ENCODE measurements at places on chromosomes 11 and 22. TPM values are rescaled to one million over a fixed set of nuclear protein-coding genes. Genes with fewer than 3 reads are reported as not detected.

DNA sequence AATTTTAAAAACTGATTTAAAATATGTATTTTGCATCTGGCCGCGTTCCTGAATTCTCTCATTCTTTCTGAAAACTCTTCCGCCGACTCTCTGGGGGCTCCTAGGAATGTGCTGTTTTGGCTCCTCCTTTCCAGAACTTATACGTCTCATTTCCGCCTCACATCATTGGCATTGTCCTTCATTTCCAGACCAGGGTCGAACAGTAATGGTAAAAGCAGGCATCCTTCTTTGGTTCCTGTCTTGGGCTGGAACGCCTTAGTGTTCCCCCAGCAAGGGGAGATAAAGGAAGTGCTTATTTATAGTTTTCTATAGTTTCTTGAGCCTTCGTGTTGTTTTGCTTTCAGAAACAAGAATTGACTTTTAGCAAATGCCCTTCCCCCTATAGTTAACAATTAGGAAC is 10.9 kb upstream of the TNNT3 start:
- peak; percentile 77 for DNase-seq

DNA sequence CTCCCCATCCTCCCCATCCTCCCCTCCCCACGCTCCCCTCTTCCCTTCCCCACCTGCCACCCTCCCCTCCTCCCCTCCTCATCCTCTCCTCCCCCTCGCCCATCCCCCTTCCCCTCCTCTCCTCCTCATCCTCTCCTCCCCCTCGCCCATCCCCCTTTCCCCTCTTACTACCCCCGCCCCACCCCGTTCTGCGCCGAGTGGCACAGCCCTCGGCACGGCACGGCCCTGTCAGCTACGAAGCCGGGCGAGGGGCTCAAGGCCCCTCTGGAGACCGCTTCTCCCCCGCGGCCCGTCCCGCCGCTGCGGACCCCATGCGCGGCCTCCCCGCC is 449.9 kb downstream of the OPCML start:
- DNase-seq = no peak

DNA sequence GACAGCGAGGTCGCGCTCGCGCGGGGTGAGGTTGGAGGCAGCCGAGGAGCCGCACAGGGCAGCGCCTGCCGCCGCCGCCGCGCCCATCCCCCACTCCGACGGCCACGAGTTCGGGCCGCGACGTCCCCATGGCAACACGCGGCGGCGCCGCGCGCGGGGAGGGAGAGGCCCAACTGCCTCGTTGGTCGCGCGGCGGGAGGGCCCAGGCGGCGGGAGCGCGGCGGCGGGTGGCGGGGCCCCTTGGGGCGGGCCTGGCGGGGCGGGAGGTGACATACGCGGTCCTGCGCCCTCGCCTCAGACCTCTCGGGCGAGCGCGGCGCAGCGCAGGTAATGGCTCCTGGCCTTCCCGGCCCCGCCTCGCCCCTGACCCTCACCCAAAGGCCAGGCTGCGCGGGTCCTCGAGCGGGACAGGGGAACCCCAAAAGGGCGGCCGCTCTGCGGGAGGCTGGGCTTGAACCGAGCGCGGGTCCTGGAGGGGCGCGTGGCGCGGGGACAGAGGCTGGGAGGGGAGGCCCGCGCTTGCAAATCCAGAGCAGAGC is at the start of gene DEUP1:
Gene DEUP1, plus strand, starts transcription at position 297 of the 539 bp plus-strand sequence. CDS start 1,518 bp downstream, outside the sequence.
- peak; percentile 66 for DNase-seq

DNA sequence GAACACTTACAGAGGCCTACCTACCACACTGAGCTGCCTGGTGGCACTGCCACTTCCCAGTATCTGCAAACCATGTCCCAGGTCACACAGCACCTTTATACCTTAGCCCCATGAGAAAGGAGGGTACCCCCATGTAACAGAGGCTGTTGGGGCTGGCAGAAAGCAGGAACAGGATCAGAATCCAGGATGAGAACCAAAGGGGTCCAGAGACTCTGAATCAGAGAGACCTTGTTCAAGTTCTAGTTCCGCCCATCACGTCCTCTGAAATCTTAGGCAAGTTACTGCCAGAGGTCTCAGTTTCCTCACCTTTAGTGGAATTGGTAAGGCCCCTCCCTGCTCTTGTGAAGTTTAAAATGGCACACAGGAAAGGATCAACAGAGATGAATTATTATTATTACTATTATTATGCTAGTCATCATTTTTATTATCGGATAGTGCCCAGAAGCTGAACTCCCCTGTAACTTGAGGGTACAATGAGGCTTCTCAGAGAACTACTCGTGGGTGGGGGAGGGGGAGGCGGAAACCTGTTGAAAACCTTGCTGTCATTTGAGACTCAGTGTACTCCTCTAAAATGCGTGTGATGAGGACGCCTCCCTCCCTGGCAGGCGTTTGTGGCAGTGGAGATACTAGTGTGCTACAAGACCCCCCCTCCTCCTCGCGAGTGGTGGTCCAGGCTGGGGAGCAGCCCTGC is 9.3 kb downstream of the SELENOM start:
- DNase-seq = no peak

DNA sequence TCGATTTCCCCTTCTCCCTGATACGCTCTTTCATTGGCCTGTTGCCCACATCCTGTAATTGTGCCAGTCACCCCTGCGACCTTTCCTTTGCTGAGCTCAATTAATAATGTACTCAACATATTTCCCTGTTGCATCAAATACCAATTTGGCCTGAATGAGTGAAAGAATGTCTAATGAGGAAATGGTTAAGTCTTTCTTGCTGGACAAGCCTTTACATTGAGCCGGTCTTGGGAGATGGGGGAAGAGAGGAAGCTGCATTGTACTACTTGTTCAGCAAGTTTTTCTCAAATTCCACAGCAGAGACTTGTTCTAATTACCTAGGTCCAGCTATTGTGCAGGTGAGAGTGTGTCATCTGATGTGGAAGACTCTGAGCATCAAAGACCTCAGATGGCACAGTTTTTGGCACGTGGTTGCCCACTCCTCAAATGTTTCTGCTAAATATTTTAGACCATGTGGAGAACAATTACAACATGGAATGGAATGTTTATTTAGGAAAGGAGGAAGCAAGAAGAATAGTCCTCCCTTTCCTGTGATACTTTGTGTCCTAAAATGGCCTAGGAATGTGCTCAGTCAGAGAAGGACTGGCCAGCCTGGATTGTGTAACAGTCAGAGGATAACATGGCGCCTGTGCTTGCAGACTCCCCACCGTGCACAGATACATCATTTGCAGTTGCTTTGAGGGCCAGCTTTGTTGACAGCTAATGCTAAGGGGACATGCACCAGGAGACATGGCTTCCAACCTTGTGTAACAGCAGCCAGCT is 129.5 kb upstream of the E2F8 start:
- DNase-seq = no peak

DNA sequence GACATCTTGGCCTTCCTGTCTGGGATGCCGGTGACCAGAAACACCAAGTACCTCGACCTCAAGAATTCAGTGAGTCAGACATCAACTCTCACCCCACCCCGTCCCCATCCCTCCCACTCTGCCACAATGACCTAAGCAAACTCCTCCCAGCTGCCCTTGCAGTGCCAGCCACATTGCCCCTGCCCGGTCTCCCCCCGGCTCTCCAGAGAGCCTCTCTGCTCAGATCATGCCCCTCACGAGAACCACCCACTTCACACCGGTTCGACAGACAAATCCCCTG is 23.6 kb upstream of the MYRF start:
- DNase-seq = no peak

CPT1B gene
- polyA plus RNA-seq = 12.2 TPM

MED15 gene
- polyA plus RNA-seq = 38.8 TPM
